Stimulated activated CD4-positive, alpha-beta T cell treated with anti-CD3 and anti-CD28 coated beads, TNF-alpha, amount 100 ng/mL, for 4 hours (primary cell): ENCODE measurements at places on chromosomes 2 and 18.

- DNase-seq, result no peak
Measured at GRCh38 chr2:192070099-192070498, 124.6 kb downstream of the TMEFF2 start.

DNA sequence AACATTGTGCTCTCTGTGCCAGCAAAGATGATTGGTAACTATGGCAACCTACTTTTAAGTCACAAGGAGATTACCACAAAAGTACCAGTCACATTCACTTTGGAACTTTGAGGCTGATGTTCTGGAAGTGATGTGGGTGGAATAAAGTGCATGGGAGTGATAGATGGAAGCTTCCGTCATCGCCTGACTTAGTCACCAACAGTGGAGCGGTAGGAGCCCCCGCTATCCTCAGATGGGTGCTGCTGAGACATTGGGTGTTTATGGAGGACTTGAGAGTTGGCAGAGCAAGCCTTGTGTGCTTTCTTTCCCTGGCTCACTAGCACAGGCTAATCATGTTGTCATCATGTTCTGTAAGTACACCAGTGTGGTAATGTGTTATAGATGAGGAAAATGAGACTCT lies 4.6 kb downstream of the PPP1R7 start:
- DNase-seq, result no peak

DNA sequence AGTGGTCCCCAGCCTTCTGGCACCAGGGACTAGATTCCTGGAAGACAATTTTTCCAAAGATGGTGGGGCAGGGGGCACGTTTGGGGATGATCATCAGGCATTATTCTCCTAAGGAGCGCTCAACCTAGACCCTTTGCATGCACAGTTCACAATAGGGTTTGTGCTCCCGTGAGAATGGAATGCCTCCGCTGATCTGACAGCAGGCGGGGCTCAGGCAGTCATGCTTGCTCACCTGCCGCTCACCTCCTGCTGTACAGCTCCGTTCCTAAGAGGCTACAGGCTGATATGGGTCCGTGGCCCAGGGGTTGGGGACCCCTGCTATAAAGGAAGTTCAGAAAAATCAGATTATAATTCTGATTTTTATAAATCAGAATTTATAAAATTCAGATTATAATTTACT lies 22.3 kb upstream of the TYMS start:
- no peak for DNase-seq

GRCh38 chr2:49210191-49210590 lies 55.9 kb upstream of the FSHR start:
- DNase-seq, result no peak

- DNase-seq, result no peak
Measured at GRCh38 chr18:77098538-77099174, 33.9 kb downstream of the MBP start.
